ENCODE measurements at places on chromosomes 7 and 10.

GRCh38 chr10:34906067-34906965, 91.2 kb upstream of the PARD3 start:
- DNase-seq: no peak

DNA sequence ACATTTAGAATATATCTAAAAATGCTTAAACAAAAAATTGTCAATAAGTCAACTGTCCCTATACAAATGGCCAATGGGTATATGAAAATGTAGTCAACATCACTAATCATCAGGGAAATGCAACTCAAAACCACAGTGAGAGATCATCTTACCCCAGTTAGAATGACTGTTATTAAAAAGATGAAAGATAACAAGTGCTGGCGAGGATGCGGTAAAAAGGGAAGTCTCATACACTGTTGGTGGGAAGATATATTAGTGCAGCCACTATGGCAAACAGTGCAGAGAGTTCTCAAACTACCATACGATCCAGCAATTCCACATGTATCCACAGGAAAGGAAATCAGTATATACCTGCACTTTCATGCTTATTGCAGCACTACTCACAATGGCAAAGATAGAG, 48.6 kb upstream of the APBB1IP start:
- DNase-seq: no peak

- no peak for DNase-seq
Measured at GRCh38 chr10:11795101-11795920, 27.8 kb upstream of the PROSER2 start.

GRCh38 chr7:73879977-73880681, 19.2 kb downstream of the TMEM270 start:
- no peak for DNase-seq

DNA sequence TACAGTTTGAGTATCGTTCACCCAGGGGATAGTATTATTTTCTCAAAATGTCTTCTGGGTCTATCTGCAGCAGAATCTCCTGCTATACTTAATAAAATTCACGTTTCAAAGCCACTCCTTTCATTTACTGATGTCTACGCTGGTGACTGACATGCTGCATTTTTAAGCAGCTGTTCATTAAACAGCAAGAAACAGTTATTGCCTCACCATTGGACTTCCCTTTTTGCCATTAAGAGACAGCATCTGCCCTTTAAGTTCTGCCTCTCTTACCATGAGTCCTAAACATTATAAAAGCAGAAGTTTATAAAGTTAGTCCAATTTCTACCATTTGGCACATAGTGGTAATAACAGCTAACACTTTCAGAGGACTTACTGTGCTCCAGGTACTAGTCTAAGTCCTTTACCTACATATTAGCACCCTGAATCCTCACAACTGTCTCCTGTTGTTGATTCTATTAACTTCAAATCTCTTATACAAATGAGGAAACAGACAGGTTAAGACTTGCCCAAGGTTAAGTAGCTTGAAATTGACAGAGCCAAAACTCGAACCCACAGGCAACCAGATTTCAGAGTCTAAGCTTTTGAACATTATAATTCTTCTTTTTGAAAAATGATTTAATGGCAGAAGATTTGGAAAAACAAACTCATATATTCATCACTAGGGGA, 169.5 kb downstream of the SNX13 start:
- DNase-seq: no peak

DNA sequence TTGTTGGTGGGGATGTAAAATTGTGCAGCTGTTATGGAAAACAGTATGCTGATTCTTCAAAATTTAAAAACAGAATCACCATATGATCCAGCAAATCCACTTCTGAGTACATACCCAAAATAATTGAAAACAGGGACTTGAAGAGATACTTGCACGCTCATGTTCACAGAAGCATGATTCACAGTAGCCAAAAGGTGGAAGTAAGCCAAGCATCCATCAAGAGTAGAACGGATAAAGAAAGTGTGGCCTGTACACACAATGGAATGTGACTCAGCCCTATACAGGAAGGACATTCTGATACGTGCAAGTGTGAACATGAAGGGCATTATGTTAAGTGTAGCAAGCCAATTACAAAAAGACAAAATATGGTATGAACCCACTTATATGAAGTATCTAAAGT, 696.7 kb upstream of the CELF2 start:
- DNase-seq: no peak

- no peak for DNase-seq
Measured at GRCh38 chr10:110069502-110069982, 61.8 kb downstream of the ADD3 start.

- DNase-seq: no peak
Measured at GRCh38 chr7:157027568-157028198, 17.2 kb upstream of the MNX1 start.

- DNase-seq: no peak
Measured at GRCh38 chr7:55172161-55172560, 153.3 kb downstream of the EGFR start.

DNA sequence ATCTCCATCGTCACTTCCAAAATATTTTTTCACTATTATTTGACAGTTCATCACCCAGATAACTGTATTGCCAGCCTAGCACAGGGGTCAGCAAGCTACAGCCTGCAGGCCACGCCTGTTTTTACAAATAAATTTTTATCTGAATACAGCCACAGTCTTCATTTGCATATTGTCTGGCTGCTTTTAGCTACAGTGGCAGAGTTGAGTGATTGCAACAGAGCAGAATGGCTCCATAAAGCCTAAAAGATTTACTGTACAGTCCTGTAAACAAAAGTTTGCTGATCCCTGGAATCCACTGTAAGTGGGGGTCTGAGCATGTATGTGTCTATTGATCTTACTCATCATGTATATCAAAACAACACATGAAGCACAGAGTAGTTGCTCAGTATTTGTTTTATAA, 45.9 kb upstream of the GNAI1 start:
- no peak for DNase-seq

DNA sequence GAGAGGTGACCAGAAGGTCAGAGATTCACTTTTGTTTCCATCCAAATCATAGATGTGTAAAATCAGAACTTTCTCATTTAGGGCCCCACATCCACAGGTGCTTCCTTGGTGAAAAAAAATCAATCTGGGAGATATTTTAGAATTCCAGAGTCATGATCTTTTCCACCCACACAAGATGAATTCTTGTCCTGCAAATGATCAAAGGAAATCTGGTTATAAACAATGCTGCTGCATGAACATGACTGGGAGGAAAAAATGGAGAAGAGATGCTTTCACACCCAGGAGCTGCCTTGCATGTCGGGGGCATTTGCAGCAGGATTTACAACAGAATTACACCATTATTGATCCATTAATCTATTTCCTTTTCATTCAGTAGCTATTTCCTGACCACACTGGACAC, 106.5 kb upstream of the TMEM72 start:
- no peak for DNase-seq

GRCh38 chr7:100865372-100865911, 1.7 kb upstream of the TRIP6 start:
- no peak for DNase-seq
